ENCODE measurements at places on chromosomes 3 and 15. TPM values are rescaled to one million over a fixed set of nuclear protein-coding genes. Genes with fewer than 3 reads are reported as not detected.

Gene LTK
- 0.33 TPM for total RNA-seq

Gene TOPBP1
- 27.4 TPM for total RNA-seq

Gene GCSAM
- not detected for total RNA-seq

Gene DLEC1
- total RNA-seq = 1.1 TPM

Gene SHC4
- not detected for total RNA-seq
